ENCODE measurements at places on chromosomes 13 and 19. TPM values are rescaled to one million over a fixed set of nuclear protein-coding genes. Genes with fewer than 3 reads are reported as not detected.

CYP4F11 gene
- 2.6 TPM for total RNA-seq

GRCh38 chr19:3382460-3383100, 16.2 kb downstream of the NFIC start:
- H3K27me3 ChIP-seq, result no peaks in the 10 kb centered on the region
- H3K36me3 ChIP-seq, result peaks cover 14% of the 10 kb centered on the region
- no peak for DNase-seq
- peak overlapping the region; percentile 70 for H3K27ac ChIP-seq
- H3K4me1 ChIP-seq, result peaks cover 10% of the 10 kb centered on the region

DNA sequence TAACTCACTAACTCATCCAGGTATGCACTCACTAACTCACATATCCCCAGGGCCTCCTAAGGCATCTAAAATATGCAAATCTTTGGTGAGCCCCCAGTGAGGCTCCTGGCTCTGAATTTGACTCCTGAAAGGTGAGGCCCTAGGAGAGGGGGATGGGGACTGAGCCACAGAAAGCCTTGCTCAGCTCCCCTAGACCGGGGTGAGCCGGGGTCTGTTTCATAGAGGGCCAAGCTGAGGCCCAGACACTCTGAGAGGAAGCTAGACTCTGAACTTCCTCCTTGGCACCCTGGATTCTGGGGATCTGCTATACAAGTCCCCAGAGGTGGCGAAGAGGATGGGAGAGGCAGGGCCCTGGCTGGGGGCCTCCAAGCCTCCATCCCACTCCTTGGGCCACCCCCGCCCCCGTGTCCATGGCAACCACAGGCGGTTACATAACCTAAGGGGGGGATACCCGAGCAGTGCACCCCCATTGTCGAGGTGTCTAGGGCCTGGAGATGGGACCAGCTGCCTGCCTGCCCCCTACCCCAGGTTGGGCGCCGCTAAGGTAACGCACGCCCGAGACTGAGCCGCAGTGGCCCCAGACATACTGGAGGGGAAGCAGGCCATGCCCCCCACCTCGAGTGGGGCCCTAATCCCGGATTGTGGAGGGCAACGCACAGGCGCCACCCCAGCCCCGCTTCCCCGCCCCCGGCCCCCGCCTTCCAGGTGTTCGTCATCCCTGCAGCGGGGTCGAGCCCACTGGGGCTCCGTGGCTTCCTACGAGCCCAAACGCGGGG, 646 bp downstream of the ABHD8 start:
- no peaks in the 10 kb centered on the region for H3K27me3 ChIP-seq
- H3K4me3 ChIP-seq, result peak overlapping the region; percentile 58
- peaks cover 11% of the 10 kb centered on the region for H3K4me1 ChIP-seq
- DNase-seq, result no peak

B3GNT8 gene
- total RNA-seq, result 0.19 TPM

ZNF382 gene
- total RNA-seq, result 4.2 TPM

IGSF23 gene
- not detected for total RNA-seq

SLC25A15 gene
- 18.3 TPM for total RNA-seq

- no peaks in the 10 kb centered on the region for H3K27me3 ChIP-seq
- H3K27ac ChIP-seq, result no peak overlapping the region
- no peaks in the 10 kb centered on the region for H3K36me3 ChIP-seq
- no peak for DNase-seq
- H3K4me1 ChIP-seq, result no peaks in the 10 kb centered on the region
Measured at GRCh38 chr13:80196756-80197155, 144.2 kb downstream of the SPRY2 start.

MEDAG gene
- 1.6 TPM for total RNA-seq

GRCh38 chr19:1070931-1071791, 4.2 kb downstream of the ARHGAP45 start:
- peaks cover 11% of the 10 kb centered on the region for H3K36me3 ChIP-seq
- H3K4me1 ChIP-seq, result no peaks in the 10 kb centered on the region
- no peak for DNase-seq
- H3K27ac ChIP-seq, result no peak overlapping the region
- no peak overlapping the region for H3K4me3 ChIP-seq

INAFM1 gene
- 12.9 TPM for total RNA-seq

GRCh38 chr13:31756346-31756745, 17.0 kb downstream of the RXFP2 start:
- peaks cover 25% of the 10 kb centered on the region for H3K27me3 ChIP-seq
- no peak overlapping the region for H3K27ac ChIP-seq
- DNase-seq, result no peak
- H3K4me3 ChIP-seq, result no peak overlapping the region
- no peaks in the 10 kb centered on the region for H3K36me3 ChIP-seq

PCDH20 gene
- total RNA-seq, result not detected

DNA sequence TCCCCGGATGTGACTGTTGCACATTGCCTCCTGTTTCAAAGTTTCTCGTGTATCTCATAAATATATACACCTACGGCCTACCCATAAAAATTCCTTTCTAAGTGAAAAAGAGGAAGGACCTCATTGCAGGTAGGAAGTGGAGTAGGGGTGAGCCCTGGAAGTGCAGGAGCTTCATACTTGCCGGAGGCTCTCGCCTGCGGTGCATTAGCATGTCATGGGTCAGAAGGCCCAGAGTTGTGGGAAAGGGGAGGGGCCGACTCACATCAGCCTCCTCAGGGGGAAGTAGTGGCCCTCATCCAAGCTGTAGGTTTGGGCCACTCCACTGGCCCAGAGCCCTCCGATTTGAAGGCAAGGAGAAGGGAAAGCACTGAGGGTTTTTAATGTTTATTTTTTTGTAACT, 26.0 kb upstream of the IRS2 start:
- peaks cover 16% of the 10 kb centered on the region for H3K4me1 ChIP-seq
- H3K27me3 ChIP-seq, result no peaks in the 10 kb centered on the region

GRCh38 chr13:78299832-78300623, 303.3 kb downstream of the POU4F1 start:
- no peak overlapping the region for H3K27ac ChIP-seq
- no peaks in the 10 kb centered on the region for H3K4me1 ChIP-seq
- no peaks in the 10 kb centered on the region for H3K27me3 ChIP-seq
- DNase-seq, result no peak

DNA sequence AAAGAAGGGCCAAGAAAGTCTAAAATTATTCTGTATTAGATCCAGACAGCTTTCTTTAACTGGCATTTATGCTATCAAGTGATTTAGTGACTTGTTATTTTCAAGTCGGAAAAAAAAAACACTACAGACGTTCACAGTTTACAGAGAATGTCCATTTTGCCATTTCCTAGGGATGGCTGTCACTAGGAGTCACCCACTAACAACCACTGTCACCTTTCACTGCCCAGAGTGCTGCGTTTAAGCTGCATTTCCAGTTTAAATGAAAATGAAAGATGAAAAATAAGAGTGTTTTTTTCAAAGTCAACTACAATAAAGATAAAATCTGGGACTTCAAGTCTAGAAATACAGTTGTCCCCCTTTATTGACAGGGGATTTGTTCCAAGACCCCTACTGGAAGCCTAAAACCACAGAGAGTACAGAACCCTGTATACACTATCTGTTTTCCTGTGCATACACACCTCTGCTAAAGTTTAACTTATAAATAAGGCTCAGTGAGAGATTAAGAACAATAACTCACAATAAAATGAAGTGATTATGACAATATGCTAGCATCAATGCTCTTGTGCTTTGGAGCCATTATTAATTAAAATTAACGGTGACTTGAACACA, 112.5 kb downstream of the SACS start:
- H3K4me3 ChIP-seq, result no peak overlapping the region
- DNase-seq, result no peak
- H3K27me3 ChIP-seq, result no peaks in the 10 kb centered on the region
- no peaks in the 10 kb centered on the region for H3K4me1 ChIP-seq
- no peak overlapping the region for H3K27ac ChIP-seq

DNA sequence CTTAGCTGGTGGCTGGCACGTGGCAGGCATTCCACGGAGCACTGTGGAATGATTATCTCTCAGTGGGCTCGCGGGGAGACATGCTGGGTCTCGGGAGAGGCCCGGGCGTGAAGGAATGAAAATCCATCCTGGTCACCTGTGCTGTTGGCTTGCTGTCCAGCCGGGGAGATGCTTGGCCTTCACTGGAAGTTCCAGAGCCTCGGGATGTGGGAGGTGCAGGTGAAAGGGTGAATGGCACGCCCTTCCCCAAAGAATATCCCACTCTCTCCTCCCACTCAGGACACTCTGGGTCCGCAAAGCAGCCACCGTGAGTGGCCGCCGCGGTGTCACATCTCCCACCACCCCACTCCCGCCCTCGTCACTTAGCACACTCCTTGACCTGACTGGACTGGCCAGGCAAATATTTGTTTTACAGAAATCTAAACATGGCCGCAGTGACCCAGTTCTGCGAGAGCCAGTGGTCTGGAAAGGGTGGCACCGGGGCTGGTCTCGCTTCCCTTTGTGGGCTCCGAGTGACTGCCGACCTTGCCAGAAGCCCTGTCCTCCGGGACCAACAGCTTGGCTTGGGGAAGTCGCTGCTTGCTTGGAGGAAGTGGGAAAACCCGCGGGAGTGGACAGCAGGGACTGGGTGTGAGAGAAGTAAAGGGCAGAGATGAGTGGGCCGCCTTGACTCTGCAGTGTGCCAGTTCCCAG, 8.0 kb downstream of the DPP9 start:
- no peak overlapping the region for H3K27ac ChIP-seq
- no peak for DNase-seq
- no peaks in the 10 kb centered on the region for H3K27me3 ChIP-seq
- H3K36me3 ChIP-seq, result peaks cover 55% of the 10 kb centered on the region
- peaks cover 11% of the 10 kb centered on the region for H3K4me1 ChIP-seq

DNA sequence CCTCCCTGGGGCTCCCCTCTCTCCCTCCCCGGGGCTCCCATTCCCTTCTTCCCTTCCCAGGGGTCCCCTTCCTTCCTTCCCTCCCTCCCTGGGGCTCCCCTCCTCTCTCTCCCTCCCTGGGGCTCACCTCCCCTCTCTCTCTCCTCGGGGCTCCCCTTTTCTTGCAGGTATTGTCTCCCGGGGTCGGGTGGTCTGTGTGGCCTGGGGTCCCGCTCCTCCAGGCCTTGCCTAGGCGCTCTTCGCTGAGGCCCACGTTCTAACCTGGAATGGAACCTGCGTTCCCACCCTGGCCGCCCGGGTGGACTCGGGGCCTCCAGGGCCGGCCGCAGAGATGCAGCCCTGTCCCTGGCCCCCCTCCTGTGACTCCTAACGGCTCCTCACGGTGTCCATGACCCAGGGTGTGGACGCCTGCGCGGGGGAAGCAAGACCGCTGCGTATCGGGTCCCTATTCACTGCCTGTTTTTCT, 940 bp upstream of the DCUN1D2 start:
- no peaks in the 10 kb centered on the region for H3K27me3 ChIP-seq
- H3K36me3 ChIP-seq, result peaks cover 21% of the 10 kb centered on the region
- no peak for DNase-seq

ZNF443 gene
- 8.6 TPM for total RNA-seq

DNA sequence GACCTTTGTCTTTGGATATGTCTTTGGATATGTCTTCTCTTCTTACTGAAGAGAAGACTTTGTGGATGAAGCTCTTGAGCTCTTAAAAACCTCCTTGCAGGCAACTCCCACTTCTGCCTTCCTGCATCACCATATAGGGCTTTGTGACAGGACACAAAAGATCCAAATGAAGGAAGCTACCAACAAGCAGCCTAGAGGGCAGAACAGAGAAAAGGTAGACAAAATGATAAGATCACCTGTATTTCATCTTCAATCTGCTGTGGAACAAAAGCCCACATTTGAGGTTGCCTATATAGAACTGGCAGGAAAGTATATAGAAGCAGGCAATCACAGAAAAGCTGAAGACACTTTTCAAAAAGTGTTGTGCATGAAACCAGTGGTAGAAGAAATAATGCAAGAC, 42.5 kb downstream of the N4BP2L1 start:
- no peaks in the 10 kb centered on the region for H3K27me3 ChIP-seq
- no peak overlapping the region for H3K27ac ChIP-seq
- H3K36me3 ChIP-seq, result no peaks in the 10 kb centered on the region
- no peak for DNase-seq

LGALS7B gene
- total RNA-seq, result 4.8 TPM

LAIR2 gene
- total RNA-seq, result not detected

GRCh38 chr13:52160506-52160905, 1.1 kb upstream of the NEK3 start:
- peaks cover 15% of the 10 kb centered on the region for H3K36me3 ChIP-seq
- H3K27ac ChIP-seq, result no peak overlapping the region
- DNase-seq, result no peak
- H3K4me3 ChIP-seq, result no peak overlapping the region

ZNF554 gene
- 4.9 TPM for total RNA-seq

DNA sequence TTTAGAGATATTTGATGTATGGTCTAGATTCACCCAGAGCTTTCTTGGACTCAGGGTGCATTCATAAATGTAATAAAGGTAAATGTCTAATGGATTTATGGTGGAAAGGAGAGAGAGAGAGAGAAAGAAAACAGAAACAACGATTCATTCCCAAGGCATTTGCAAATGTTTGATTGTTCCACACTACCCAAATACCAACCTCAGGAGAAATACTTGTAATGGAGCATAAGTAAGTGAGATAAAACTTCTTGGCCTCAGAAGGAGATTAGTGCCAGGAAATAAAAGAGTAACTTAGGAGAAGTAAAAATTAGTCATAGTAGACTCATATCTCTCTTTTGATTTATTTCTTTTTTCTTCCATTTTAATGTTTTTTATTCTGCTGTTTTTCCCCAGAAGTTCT, 40.6 kb upstream of the DGKH start:
- H3K27me3 ChIP-seq, result peaks cover 8% of the 10 kb centered on the region
- H3K36me3 ChIP-seq, result no peaks in the 10 kb centered on the region
- no peak overlapping the region for H3K27ac ChIP-seq
- peaks cover 10% of the 10 kb centered on the region for H3K4me1 ChIP-seq

DNA sequence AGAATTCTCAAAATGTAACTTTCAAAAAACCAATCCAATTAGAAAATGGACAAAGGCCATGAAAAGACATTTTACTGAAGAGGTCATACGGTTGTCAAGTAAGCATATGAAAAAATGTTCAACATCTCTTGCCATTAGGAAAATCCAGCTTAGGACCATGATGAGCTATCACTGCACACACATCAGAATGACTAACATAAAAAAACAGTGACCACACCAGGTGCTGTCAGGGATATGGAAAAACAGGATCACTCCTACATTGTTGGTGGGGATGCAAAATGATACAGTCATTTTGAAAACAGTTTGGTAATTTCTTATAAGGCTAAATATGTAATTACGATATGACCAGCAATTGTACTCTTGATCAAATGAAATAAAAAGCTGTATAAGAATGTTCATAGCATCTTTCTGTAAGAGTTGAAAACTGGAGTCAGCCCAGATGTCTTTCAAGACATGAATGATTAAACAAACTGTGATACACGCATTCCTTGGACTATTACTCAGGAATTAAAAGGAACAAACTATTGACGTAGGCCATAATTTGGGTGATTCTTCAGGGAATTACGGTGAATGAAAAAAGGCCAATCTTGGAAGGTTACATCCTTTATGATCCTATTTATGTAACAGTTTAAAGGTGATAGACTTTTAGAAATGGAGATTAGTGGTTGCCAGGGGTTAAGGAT, 26.9 kb upstream of the RCBTB2 start:
- DNase-seq, result no peak
- H3K4me3 ChIP-seq, result no peak overlapping the region
- no peak overlapping the region for H3K27ac ChIP-seq
- no peaks in the 10 kb centered on the region for H3K36me3 ChIP-seq
- H3K4me1 ChIP-seq, result no peaks in the 10 kb centered on the region

ZNF430 gene
- 6.1 TPM for total RNA-seq

METTL21C gene
- not detected for total RNA-seq

ZNF699 gene
- 2.9 TPM for total RNA-seq

KLK3 gene
- not detected for total RNA-seq

Measured in Calu3 (cell line).